ENCODE measurements at places on chromosomes 13 and 19.

DNA sequence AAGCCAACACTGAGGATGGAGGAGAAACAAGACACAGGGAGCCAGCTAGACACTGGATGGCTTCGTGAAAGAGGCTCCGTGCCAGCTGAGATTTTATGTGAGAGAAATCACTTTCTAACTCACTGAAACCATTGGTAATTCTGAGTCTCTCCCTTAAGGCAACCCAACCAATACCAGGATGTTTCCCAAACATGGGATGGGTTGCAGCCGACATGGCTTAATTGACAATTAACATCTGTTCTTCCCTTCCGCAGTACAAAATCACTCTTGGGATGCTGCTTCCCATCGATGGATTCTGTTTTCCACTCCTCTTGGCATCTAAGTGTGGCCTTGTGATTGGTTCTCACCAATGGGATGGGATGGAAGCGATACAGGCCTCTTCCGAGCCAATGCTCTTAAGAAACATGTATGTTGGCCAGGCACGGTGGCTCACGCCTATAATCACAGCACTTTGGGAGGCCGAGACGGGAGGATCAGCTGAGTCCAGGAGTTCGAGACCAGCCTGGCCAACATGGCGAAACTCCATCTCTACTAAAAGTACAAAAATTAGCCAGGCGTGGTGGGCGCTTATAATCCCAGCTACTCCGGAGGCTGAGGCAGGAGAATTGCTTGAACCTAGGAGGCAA, 2.3 kb upstream of the ZNF787 start:
- no peak for DNase-seq
- no peaks in the 10 kb centered on the region for H3K27me3 ChIP-seq
- H3K27ac ChIP-seq: no peak overlapping the region
- no peak overlapping the region for H3K4me3 ChIP-seq
- no peaks in the 10 kb centered on the region for H3K36me3 ChIP-seq

DNA sequence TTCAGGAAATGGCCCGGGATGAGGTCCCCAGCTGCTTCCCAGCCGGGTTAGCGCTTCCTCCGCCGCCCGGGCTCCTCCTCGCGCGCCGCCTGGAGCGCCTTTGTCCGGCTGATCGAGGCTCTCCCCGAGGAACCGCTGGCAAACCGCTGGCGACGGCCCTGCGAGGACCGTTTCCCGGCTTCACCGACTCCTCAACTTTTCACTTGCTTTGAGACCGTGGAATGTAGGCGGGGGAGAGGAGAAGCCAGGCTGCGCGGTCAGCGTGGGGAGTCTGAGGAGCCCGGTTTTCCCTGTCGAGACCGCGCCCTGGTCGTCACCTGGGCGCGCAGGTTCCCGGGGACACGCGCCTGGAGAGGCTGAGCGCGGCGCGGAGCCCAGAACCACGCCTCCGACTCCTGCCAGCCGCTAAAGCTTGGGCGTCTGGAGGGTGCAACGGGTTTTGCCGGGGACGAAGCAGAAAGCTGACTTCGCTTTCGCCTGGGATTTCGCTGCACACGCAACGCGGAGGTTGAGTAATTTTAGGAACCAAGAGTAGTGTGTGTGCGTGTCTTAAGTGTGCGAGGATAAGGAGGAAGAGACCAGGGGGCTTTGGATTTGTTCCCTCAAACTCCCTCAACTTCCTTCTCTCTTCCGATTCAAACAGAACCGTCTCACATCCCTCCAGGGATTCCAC, 7.3 kb upstream of the DGKH start:
- H3K27me3 ChIP-seq: no peaks in the 10 kb centered on the region
- peak; percentile 57 for DNase-seq

DNA sequence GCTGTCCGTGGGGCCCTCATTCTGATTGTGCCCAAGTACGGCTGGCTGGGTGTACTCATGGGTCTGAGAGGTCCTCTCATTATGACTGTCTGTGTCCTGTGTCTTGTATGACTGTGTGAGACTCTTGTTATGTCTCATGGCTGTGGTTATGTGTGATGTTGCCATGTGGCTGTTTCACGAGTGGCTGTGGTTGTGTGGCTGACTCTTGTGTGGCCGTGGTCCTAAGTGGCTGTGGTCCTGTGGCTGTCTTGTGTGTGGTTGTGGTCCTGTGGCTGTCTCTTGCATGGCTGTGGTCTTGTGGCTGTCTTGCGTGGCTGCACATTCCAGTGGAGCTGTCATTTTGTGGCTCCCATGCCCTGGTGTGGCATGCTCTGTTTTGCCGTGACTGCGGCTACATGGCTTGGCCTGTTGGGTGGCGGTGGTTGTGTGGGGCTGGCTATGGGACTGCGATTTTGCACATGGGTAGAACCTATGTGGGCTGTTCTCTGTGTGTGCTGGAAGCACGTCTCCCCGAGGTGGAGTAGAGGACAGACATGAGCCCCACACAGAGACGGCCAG, 2.5 kb downstream of the LYL1 start:
- DNase-seq: no peak
- peaks cover 4% of the 10 kb centered on the region for H3K4me1 ChIP-seq
- H3K27me3 ChIP-seq: no peaks in the 10 kb centered on the region
- H3K4me3 ChIP-seq: peak overlapping the region; percentile 40
- no peaks in the 10 kb centered on the region for H3K36me3 ChIP-seq
- H3K27ac ChIP-seq: peak overlapping the region; percentile 68

GRCh38 chr19:15810335-15810734, 5.1 kb downstream of the OR10H1 start:
- H3K4me3 ChIP-seq: no peak overlapping the region
- H3K27me3 ChIP-seq: no peaks in the 10 kb centered on the region
- no peaks in the 10 kb centered on the region for H3K4me1 ChIP-seq
- no peak overlapping the region for H3K27ac ChIP-seq

GRCh38 chr13:40103864-40104263, 448.4 kb downstream of the COG6 start:
- H3K27ac ChIP-seq: no peak overlapping the region
- no peaks in the 10 kb centered on the region for H3K27me3 ChIP-seq
- no peaks in the 10 kb centered on the region for H3K4me1 ChIP-seq
- DNase-seq: no peak

Data from breast epithelium (tissue), 4 donors.